ENCODE measurements at places on chromosomes 6 and 20.
A peak's percentile ranks its signal among the peaks of the same experiment; 100 is the strongest.

- no peak for DNase-seq
Observed at GRCh38 chr20:8330319-8330784, 198.3 kb downstream of the PLCB1 start.

- DNase-seq = no peak
Observed at GRCh38 chr6:81761197-81761596, 8.7 kb upstream of the TENT5A start.

- DNase-seq = no peak
Observed at GRCh38 chr6:23419046-23419445, 707.0 kb upstream of the NRSN1 start.

- no peak for DNase-seq
Observed at GRCh38 chr6:55469951-55470366, 109.0 kb downstream of the HMGCLL1 start.

DNA sequence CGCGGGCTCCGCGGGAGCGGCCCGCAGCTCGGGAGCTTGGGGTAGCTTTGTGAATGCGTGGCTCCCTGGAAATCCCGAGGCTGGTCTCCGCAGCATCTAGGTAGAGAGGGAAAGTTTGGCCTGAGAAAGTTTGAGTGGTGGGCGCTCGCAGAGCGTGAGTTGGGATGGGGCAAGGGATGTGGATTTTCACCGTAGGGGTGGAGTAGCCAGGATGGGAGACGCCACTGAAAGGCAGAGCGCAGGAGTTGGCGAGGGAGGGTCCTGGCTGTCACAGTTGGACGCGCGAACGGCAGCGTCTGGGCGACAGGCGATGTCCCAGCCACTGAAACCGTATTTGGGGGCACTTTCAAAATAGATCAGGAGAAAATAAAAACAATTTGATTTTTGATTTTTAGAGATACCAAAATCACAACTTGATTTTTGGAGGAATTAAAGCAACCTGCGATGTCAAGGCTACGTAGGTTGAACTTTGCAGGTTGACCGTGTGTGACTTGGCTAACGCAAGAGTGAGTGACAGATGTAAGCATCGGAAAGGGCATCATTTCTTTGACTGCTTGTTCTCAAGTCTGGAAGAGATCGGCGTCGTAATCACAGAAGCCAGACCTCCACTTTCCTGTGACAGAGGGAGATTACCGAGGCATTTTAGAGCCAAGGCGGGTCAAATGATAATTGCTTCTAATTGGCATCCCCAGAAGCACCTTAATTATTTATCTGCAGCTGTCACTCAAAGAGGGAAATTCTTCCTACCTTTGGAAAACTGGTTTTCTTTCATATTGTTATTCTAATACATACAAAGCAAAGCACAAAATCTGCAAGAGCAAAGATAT is 646 bp downstream of the HEY2 start:
- peak; percentile 51 for DNase-seq

GRCh38 chr20:52572687-52573086 is 381.1 kb upstream of the ZFP64 start:
- DNase-seq = no peak

GRCh38 chr6:151763938-151764680 is 43.4 kb upstream of the ESR1 start:
- peak; percentile 59 for DNase-seq

DNA sequence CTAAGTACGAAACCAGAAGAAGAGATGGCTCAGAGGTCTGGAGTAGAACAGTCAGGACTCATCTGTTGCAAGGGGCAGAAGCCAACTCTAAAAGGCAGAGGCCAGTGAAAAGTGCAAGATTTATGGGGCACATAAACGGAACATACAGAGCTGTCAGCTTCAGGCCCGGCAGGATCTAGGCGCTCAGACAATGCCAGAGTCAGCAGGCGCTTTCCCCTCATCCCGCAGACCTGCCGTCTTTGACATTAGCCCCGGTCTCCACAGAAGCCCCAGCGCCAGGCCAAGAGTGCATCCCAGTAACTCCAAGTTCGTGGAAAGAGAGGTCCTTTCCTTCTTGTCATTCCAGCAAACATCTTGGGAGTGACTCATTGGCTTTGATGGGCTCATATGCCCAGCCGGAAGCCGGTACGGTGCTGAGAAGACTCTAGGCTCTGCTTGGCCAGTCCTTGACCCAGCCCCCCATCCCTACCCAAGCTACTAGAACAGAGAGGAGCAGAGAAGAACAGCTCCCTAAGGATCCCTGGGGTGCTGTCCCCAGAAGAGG is 260.9 kb downstream of the TAF4 start:
- DNase-seq = no peak

GRCh38 chr6:15491255-15491985 is 171.4 kb downstream of the DTNBP1 start:
- DNase-seq = peak; percentile 97

- no peak for DNase-seq
Observed at GRCh38 chr6:45576648-45577624, 199.2 kb upstream of the SUPT3H start.

DNA sequence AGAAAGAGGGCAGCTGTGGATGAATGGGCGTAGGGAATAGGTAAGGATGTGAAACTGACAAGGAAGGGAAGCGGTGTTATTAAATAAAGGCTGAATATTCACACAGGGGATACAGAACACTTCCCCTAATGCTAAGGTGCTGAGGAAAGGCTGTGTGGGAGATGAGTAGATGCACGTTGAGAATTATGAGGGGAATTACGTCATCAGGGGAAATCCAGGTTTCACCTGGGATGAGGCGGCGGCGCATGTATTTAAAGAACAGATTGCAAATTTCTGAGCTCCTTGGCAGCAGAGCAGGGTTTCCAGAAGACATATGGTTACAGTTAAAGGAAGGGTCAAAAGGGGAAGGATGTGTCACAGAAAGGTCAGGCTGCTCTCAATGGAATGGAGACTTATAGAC is 28.7 kb upstream of the EDN1 start:
- DNase-seq = no peak

GRCh38 chr20:24817351-24817750 is 131.7 kb upstream of the CST7 start:
- no peak for DNase-seq

DNA sequence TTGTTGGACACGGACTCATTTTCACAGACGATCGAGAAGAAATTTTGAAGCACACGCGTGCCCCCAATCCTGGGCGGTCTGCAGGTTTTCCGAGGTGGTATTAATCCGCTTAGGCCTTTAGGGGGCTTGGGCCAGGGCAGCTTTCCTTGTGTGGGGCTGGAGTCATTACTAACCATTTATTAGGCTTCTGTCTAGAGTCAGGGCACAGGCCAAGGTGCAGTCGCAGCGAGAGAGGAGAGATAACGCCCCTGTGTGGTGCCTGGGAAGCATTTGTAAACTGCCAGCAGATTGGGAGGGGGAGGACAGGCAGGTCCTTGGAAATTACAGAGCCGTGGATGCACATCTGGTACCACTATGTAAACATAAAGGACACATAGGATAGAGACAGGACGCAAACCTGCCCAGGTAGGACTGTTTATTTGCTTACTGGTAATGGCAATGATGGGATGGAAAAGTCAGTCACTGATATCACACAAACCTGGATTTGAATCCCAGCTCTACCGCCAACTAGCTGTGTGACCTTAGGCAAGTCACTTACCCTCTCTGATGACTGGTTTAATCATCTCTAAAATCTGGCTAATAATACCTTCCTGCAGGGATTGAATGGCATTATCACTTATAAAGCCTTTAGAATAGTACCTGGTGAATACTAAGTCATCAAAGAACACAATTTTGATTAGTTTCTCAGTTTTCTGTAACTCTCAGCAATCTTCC is 76.4 kb downstream of the TMEM242 start:
- DNase-seq = no peak

- DNase-seq = peak; percentile 73
Observed at GRCh38 chr6:162119341-162119740, 608.2 kb downstream of the PRKN start.

- no peak for DNase-seq
Observed at GRCh38 chr6:53829698-53830221, 35.0 kb downstream of the LRRC1 start.

DNA sequence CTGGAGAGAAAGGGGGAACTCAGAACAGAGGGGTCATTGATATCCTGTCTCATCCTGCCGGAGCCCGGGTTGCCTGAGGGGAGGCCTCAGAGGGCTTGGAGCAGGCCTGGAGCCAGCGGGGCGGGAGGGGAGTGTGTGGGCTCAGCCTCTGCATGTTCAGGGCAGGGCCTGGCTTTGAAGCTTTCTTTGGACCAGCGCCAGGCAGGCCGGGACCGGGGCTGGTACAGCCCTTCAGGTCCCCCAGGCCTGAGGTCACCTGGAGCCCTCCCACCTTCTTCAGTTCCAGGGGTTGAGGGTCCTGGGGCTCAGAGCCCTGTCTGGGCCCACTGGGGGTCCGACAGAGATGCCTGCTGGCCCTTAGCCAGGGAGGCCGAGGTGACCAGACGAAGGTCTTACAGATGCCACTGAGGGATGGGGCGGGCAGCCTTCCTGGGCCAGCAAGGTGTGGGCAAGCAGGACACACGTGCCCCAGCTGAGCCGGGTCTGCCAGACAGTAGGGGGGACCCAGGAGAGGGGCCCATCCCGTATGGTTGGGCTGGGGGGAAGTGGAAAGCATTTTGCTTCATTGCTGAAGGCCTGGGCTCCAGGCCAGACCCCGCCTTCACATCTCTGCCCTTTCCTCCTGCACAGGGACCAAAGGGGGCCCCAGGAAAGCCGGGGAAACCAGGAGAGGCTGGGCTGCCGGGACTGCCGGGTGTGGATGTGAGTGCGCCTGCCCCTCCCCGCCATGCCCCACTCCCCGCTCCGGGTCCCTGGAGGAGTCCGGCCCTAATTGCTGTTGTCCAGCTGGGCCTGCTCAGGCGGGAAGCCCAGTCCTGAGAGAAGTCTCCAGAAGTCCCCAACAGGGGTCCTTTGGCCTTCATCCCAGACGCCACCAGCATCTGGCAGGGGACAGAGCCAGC is 2.0 kb downstream of the COL9A3 start:
- peak; percentile 84 for DNase-seq

DNA sequence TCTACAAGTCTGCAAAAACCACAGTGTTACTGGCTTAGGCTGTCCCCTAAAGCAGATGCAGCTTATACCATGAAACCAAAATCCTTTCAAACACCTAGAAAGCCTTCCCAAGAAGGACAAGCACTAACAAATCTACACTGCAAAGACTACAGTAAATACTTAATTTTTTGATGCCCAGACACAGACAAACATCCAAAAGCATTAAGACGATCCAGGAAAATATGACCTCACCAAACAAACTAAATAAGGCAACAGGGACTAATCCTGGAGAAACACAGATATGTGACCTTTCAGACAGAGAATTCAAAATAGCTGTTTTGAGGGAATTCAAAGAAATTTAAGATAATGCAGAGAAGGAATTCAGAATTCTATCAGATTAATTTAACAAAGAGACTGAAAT is 423.5 kb downstream of the COL12A1 start:
- DNase-seq = no peak

- DNase-seq = no peak
Observed at GRCh38 chr20:40610730-40611129, 78.3 kb downstream of the MAFB start.

DNA sequence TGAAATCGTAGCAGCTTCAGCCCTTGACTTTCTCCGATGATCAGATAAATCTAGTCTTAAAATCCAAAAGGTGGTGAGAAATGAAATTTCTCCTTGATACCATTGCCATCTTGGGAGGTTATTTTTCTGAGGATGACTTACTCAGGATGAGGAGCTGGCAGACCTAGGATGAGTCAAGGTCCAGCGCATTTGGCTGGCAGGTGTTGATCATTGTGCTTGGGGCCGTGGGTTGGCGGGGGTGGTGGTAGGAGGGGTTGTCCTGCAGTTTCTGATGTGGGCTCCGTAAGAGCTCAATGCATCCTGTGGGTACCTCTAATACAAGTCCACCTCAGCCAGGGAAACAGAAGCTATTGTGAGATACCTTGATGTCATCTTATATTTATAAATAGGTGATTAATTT is 148.3 kb upstream of the SCGN start:
- DNase-seq = no peak

DNA sequence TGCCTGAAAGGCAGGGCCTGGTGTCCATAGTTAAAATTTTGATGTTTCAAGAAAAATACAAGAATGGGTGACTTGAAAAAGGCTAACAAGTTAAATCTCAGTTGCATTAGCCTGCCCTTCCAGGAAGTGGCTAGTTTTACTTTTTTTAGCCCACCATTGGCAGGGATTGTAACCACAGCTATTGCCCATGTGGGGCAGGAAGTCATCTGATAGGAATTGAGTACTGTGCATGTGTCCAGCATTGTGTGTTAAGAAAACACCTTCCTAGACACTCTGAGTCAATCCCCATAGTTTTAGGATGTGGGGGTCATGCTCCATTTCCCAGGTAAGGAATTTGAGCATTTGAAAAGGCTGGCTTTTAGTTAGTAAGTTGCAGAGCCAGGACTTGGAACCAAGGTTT is 26.9 kb downstream of the LYRM2 start:
- no peak for DNase-seq

- DNase-seq = peak; percentile 76
Observed at GRCh38 chr6:71012866-71013469, 56.1 kb upstream of the B3GAT2 start.

DNA sequence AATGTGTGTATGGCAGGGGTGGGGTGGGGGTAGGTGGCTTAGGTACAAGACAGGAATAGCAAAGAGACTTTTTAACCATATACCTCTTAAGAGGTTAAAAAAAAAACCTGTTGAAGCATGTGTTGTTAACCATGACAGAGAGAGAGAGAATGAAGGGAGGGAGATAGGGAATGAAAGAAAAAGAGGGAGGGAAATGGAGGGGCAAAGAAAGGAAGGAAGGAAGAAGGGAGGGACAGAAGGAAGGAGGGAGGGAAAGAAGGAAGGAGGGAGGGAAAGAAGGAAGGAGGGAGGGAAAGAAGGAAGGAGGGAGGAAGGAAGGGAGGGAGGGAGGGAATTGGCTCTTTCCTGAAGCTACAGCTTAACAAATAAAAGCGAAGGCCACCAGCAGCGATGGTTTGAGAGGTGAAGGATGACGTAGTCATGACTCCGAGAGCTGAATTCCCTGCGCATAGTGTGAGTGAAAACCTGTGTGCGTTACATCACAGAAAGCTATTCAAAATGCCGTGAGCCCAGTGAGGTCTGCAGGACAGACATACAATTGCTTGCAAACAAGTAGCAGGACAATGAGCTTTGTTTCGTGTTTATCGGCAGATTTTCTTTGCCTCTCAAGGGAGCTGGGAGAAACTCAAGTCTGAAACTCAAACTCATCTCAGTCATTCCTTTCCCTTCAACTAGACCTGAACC is 88.6 kb upstream of the NEDD9 start:
- DNase-seq = peak; percentile 37

DNA sequence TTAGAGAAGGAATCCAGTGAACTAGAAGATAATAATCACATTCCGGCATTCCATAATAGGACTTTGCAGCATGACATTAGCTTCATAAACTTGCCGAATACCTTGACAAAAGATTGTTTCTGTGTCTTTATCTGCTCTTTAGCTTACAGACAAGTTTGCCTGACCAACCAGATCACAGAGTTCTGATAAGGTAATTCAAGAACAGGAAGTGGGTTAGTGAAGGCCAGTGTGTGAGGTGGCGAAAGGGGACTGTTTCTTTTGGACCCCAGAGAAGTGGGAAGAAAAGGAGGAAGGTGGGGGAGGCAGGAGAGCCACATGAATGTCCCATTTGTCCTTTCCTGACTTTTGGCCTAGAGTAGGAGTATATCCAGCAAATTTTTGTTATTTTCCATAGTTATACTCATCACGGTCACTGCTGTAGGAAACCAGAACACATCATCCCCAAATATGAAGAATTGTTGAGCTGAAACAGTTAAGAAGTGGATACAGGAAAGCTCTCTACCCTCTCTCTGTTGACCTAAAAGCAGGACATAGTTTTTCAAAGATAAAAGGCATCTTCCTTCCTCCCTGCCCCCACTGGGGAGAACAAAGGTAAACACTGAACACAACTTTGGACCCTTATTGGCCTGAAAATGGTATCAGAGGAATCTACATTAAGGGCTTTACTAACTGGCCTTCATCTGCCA is 72.4 kb upstream of the TNFAIP3 start:
- no peak for DNase-seq
